Fibroblast of the aortic adventitia (primary cell): ENCODE measurements at places on chromosomes 2 and 18. TPM values are rescaled to one million over a fixed set of nuclear protein-coding genes. Genes with fewer than 3 reads are reported as not detected.

- no peak for DNase-seq
Measured at GRCh38 chr2:146576339-146577111, 1268.3 kb upstream of the ACVR2A start.

- DNase-seq: peak; percentile 91
Measured at GRCh38 chr2:203623096-203623495, 83.3 kb upstream of the CD28 start.

DNA sequence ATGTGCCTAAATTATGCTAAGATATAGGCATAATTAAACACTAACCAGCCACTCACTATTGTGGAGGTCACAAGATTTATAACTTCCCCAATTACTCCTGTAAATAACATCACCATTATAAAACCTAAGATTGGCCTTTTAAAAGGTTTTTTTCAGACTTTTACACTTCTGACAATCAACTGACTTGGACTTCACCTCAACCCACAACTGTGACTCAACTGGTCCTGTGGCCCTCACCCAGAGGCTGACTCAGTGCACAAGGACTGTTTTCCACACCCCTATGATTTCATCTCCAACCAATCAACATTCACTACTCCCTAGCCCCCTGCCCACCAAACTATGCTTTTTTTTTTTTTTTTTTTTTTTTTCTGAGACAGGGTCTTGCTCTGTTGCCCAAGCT, 11.6 kb downstream of the TTR start:
- DNase-seq: peak; percentile 16

DNA sequence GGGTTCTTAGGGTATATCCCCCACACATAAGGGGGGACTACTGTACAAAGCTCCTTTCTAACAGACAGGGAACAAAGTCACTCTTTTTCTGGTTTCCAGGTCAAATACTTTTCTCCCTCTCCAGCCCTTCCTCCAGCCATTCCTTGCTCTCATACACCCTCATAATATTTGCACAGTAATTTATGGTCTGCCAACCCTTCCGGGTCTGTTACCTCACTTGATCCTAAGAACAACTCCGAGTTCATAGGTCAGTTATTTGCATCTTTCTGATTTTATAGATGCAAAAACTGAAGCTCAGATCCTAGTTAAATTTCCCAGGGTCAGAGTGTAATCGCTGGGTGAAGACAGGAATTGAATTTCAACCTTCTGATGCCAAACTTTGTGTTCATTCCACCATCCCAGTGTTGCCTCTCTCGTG, 14.8 kb upstream of the MATN3 start:
- DNase-seq: no peak

TTC39C gene
- total RNA-seq: 51.8 and 59.4 TPM in 2 replicates
